ENCODE measurements at places on chromosomes 11 and 22. TPM values are rescaled to one million over a fixed set of nuclear protein-coding genes. Genes with fewer than 3 reads are reported as not detected.

Gene APOBEC3H
- total RNA-seq, result not detected

DNA sequence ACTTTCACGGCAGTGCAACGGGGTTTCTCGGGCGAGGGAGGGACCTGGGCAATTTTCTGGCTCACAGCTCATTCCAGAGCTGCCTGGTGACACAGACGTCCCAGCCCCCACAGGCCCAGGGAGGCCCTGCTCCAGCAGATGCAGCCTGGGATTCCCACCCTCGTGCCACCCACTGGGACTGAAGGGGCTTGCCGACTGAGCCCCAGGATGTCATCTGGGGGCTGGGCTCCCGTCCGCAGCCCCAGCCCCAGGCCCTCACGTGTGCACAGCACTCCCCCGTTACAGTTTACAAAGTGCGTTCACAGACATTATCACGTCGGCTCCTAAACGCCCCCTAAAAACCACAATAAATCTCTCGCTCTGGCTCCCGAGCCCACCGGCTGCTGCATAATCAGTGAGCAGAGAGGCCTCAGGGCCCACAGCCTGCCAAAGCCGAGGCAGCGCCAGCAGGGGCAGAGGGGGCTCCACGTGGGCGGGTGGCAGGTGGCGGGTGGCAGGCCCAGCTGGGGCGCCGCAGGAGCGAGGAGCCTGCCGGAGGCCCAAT lies 76.9 kb upstream of the TCF20 start:
- DNase-seq, result no peak

DNA sequence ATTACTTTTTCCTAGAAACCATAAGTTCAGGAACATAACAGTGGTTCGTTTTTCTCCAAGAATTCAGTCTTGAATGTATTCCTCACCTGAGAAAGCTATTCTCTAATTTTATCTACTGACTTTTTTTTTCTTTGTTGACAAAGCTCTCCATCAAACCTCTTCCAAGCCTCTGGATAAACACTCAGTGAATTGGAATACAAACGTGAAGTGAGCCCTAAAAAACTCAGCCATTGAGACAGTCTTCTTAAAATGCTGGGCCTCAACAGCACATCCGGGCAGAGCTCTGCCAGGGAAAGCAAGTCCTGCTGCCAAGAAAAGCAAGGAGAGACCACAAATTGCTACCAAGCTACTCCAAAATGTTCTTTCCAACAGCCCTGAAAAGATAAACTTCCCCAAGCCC lies 7.7 kb upstream of the SLC1A2 start:
- DNase-seq, result no peak

DNA sequence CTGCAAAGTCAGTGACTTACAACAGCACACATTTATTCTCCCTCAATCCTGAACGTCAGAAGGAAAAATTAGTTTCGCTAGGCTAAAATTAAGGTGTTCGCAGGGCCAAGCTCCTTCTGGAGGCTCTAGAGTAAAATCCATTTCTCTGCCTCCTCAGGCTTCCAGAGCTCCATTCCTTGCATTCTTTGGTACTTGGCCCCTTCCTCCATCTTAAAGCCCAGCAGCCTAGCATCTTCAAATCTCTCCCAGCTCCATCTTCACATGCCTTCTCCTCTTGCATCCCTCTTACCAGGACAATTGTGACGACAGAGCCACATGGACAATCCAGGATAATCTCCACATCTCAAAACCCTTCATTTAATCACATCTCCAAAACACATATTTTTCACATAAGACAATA lies 165.0 kb downstream of the GRIA4 start:
- DNase-seq, result no peak

Gene GRAP2
- not detected for total RNA-seq

All from osteocyte (in vitro differentiated cells).